ENCODE measurements at places on chromosomes 16 and 17.
A peak's percentile ranks its signal among the peaks of the same experiment; 100 is the strongest.

DNA sequence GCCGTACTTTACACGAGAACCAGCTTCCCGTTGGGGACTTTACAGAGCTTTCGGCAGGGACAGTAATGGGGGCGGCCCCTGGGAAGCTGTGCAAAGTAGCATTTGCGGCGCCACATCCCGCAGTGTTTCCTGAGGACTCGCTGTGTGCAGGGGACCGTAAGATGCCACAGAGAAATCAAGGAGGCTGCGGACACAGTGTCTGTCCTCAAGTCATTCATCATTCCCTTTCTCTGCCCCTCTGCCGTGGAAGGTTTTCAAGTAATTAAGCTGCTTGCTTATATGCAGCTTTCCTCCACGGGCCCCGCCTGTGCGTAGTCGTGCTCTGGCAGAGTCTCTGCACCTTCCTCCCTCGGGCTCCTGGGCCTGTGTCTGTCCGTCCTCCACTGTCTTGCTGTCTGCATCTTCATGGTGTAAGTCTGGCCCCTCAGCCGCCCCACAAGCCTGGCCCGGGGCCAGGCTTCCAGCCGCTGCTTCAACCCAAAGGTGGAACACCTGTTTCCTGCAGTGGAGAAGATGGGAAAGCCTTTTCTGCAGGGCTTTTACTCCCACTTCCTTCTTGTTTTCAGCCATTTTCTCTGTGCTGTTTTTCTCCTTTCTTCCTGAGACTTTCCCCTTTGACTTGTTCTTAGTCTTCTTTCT lies 216.9 kb upstream of the CHMP6 start:
- no peak for DNase-seq

DNA sequence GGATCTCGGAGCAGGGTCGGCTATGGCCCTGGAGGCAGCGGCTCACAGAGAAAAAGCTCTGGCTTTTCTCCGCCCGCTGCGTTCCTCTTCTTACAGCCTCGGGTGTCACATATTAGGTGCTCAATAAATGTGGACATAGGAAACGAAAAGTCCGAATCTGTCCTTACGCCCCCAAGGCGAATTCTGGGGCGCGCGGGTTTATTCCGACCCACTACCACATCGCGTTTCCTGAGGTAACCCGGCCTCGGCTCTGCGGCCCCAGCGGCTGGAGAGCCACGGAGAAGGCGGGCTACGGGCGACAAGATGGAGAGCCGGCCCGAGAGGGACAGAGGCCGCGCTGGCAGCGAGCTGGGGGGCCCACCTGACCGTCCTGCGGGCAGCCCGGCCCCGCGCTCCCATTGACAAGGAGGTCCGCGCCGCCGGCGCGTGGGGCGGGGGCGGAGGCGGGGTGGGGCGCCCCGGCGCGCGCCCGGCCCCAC lies 573 bp upstream of the GNAO1 start:
- no peak for DNase-seq

DNA sequence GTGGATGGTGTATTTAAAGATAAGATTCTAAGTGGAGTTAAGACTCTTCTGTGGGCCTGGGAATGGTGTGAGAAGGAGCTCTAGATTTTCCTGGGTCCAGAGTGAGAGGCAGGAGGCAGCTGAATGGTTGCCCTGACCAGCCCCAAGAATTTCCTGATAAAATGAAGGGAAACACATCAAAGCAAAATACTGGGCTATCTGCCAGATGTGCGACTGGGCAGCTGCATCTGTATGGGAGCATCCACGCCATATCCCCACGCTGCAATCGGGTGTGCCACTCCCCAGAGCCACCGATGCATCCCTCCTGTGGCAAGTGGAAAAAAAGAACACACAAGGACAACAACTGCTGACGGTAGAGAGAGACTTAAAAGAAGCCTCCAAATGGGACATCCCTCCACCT lies 84.3 kb upstream of the COX10 start:
- DNase-seq, result no peak

GRCh38 chr16:48029768-48030167 lies 126.0 kb downstream of the ABCC12 start:
- DNase-seq, result no peak

- DNase-seq, result no peak
Measured at GRCh38 chr16:2086106-2086742, 38.4 kb downstream of the TSC2 start.

GRCh38 chr17:53234138-53234537 lies 588.6 kb upstream of the KIF2B start:
- no peak for DNase-seq

- DNase-seq, result no peak
Measured at GRCh38 chr16:86664522-86665318, 86.4 kb downstream of the FOXL1 start.

DNA sequence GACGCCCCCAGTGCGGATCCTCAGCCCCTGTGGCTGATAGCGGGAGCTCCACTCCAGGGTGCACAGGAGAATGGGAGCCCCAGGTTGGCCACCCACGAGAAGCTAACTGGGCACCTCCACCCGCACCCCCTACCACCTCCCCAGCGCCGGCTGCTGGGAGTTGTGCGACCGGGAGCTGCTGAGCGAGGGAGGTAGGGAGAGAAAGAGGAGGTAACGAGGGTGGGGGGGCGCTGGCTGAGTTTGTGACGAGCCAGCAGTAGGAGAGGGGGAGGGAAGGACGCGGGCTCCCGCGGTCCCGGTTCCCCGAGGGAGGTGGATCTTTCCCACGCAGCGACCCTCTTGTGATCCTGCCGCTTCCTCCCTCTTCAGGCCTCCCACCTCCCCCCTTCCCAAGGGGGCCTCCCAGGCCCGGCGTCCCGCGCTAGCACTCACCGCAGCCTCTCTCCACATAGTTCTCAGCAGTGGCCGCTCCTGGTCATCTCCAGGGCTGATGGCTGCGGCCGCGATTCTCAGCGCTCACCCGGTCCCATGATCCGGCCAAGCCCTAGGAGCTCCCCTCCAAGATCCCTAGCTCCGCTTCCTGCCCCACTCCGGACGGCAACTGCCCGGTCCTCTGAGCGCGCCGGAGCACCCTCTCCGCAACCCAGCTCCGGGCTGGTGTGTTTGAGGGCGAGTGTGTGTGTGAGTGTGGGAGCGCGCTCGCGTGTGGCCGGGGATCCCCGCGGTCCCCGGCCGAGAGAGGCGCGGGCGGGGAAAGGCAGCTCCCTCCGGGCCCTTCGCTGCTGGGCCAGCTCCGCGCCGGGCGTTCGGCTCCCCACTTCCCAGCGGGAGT lies at the start of gene GRIN2A:
TSS of gene GRIN2A (minus strand) at position 207 of the 832 bp plus-strand sequence. CDS start 2,017 bp downstream, outside the sequence.
- DNase-seq, result peak; percentile 60

DNA sequence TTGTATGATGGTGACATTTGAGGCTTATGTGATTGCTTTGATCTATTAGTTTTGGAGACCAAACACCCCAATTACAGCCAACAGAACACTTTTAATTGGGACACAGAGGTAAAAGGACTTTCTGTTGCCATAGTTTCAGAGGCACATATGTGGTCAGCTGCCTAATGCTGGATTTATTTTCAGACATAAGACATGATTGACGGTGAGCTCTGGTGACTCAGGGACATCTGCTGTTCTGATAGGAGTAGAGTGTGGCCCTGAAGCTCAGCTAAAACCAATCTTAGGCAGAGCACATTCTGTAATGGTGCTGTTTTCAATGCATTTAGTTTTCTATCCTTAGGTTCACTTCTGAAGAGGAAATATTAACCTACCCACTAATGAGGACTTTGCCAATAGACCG lies 247.1 kb downstream of the UTP18 start:
- DNase-seq, result no peak

DNA sequence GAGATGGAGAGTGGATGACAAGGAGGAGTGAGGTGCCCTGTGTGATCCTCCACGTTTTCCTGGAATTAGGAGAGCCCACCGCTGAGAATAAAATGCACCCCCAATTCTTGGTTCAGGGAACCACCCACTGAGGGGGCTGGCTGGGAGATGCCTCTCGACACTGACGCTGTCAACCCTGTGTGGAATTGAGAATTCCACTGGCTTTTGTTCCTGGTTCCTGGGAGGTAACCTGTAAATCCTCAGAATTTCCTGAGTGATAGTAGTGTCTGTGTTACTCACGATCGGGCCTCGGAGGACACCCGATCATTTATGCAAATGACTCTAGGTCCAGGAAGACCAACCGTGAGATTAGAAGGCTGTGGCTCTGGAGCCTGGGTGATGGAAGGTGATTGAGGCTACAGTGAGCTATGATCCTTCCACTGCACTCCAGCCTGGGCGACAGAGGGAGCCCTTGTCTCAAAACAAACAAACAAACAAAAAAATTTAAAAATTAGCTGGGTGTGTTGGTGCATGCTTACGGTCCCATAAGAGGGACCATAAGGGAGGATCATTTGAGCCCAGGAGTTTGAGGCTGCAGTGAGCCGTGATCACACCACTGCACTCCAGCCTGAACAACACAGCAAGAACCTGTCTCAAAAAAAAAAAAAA lies 11.7 kb upstream of the PRPSAP1 start:
- DNase-seq, result no peak

GRCh38 chr17:48131216-48131824 lies 23.8 kb downstream of the SNX11 start:
- DNase-seq, result no peak

DNA sequence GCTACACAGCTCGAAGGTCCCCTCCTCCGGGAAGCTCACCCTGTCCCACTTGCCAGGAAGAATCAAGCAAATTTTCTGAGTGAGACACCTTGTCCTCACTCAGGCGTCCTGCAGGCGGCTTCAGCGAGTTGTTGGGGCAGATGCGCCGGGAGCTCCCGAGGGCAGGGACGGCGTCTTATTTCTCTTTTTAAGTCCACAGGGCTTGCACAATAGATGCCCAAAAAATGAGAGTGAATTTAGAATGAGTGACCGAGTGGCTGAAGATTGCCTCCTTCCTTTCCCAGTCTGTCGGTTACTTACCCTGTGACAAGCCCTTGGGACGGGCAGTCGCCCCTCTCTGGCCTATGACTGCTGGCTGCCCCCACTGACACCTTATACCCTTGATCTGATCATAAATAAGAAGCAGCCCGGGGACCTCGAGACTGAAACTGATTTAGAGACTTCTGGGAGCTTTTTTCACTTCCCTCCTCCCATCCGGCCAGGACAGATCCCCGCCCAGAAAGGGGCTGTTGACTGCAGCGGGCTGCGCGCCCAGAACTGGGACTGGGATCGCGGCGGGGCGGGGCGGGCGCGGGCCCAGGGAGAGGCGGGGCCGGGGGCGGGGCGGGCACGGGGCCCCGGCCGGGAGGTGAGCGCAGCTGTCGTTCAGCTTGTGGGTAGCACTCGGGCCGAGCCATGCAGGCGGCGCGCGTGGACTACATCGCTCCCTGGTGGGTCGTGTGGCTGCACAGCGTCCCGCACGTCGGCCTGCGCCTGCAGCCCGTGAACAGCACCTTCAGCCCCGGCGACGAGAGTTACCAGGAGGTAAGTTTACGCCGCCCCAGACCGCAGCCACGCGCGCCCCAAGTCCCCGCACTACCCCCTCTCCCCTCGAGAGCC lies at the start of gene TTYH2:
TSS of gene TTYH2 (plus strand) at position 659 of the 879 bp plus-strand sequence. CDS start at position 676, 17 bp downstream.
- DNase-seq, result peak; percentile 85

DNA sequence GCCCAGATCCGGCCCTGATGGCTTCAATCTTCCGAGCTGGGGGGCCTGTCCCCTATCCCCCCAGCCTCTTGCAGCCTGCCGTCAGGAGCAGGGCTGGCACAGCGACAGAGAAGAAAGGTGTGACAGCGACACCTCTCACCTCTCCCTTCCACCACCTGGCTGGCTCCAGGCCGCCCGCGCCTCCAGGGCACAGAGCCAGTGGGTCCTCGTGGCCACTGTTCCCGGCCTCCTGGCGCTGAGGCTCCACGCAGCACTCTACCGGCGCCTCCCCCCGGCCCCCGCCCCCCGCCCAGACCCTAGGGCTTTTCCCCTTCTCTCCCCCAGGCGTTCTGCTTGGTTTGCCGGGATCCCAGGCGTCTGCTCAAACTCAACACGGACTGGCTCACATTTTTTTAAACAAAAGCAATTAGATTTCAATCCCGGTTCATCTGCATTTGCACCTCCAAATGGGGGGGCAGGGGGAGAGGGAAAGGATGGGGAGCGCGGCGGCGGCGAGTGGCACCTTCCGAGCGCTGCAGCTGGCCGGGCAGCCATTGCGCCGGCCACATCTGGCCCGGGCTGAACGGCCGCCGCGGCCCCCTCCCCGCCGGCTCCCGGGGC lies 12.8 kb upstream of the CBX8 start:
- no peak for DNase-seq

- no peak for DNase-seq
Measured at GRCh38 chr17:7261379-7262191, 693 bp downstream of the CLDN7 start.

- DNase-seq, result no peak
Measured at GRCh38 chr17:36529121-36529520, 5.5 kb downstream of the MYO19 start.

- peak; percentile 84 for DNase-seq
Measured at GRCh38 chr16:2881783-2882649, 999 bp upstream of the FLYWCH2 start.

DNA sequence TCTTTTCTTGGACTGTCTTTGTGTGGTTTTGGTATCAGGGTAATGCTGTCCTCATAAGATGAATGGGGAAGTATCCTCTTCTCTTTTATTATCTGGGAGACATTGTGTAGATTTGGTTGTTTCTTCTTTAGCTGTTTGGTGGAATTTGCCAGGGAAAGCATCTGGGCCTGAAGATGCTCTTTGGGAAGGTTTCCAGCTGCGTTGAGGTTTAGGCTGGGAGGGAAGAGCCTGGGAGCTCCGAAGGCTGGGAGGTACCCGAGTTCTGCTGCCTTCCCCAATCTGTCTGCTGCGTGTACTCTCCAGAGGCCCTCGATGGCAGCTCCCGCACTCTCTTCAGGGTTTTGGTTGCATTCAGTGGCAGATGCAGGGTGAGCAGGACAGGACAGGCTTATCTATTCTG lies 25.6 kb upstream of the CRISPLD2 start:
- DNase-seq, result no peak

DNA sequence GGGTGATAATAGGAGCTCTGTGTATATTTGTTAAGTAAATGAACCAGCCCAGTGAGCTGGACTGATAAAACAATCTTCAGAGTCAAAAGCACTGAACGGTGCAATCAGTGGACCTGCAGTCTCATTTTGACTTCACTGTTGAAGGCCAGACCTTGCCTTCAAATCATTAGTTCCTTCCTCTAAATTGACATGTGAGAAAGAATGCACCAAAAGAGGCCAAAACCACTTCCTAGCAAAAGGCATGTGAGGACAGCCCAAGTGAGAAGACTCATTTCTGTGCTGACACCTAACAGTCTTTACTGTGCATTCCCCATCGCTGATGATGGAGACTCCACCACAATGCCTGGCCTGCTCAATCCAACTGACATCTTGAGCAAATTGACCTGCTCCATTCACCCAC lies 10.6 kb downstream of the GTF3C1 start:
- DNase-seq, result no peak

- DNase-seq, result no peak
Measured at GRCh38 chr17:82561429-82562035, 42.0 kb downstream of the FOXK2 start.

- DNase-seq, result no peak
Measured at GRCh38 chr16:85610059-85610445, 3.1 kb upstream of the GSE1 start.

- peak; percentile 83 for DNase-seq
Measured at GRCh38 chr17:3534881-3535252, 22.7 kb downstream of the TRPV3 start.

DNA sequence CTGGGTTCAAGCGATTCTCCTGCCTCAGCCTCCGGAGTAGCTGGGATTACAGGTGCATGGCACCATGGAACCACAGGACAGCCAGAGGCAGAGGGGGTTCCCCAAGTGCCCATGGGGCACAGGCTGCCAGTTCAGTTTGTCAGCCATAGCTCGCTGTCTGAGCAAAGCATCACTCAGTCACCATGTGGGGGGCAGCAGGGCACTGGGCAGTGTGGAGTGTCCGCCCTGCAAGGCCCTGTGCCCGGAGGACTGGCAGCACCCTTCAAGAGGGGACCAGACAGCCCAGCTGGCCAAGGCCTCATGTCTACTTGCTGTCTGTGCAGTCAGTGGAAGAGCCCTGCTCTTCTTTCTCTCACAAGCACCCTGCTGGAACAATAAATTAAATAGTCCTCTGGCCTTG lies 6.4 kb downstream of the ALYREF start:
- DNase-seq, result no peak
